ENCODE measurements at places on chromosomes 2 and 18. TPM values are rescaled to one million over a fixed set of nuclear protein-coding genes. Genes with fewer than 3 reads are reported as not detected.

The PTPRN gene
- 0.30 TPM for polyA plus RNA-seq

- no peak for DNase-seq
Observed at GRCh38 chr18:65661391-65661790, 89.4 kb upstream of the CDH7 start.

DNA sequence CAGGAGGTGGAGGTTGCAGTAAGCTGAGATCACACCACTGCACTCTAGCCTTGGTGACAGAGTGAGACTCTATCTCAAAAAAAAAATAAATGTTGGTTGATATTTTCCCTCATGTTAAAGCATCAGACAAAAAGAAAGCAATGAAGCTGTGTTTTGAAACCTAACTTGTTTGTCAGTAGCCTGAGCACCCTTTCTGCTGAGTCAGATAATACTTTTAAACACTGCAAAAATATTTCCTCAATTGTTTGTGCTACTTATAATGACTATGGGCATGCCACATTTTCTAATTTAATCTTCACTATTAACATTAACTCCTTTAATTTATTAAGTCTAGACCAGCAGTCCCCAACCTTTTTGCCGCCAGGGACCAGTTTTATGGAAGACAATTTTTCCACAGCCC lies 236.3 kb upstream of the AGAP1 start:
- no peak for DNase-seq

DNA sequence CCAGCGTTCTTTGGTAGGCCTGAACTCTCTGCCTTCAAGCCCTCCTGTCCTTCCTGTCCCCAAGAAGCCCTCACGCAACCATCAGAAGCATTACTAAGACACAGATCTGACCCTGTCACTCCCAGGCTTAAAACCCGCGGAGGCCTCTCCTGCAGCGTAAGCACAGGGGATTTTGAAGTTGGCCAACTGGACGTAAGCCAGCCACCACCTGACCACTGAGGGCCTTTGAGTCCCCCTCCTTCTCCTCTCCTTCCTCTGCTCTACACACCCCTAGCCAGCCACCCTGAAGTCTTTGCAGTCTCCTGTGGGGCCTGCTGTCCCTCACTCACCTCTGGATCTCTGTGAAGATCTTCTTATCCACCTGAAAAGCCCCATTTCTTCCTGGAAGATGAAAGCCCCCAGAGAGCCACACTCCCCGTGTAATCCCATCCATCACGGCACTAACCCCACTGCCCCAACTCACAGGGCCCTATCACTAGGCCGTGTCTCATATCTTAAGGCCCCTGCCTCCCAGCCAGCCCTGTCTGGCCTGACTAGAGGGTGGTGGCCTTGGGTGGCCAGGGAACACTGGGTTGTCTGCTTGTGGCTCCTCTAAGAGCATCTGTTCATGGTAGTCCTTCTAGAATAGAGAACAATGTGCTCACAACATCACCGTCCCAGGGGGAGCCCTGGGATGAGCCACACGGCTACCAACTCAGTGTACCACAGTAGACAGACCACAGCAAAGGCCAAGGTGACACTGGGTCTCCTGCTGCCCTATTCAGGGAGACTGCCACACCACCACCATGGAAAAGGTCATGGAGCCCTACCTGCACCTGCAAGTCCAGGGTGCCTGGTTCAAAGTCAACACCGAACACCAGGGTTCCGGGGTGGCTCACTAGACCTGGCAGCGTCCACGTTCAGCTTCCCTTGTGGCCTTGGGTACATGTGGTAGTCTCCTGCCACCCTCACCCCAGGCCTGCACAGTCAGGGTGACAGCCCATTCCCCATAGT lies 191.6 kb downstream of the ZBTB7C start:
- no peak for DNase-seq

DNA sequence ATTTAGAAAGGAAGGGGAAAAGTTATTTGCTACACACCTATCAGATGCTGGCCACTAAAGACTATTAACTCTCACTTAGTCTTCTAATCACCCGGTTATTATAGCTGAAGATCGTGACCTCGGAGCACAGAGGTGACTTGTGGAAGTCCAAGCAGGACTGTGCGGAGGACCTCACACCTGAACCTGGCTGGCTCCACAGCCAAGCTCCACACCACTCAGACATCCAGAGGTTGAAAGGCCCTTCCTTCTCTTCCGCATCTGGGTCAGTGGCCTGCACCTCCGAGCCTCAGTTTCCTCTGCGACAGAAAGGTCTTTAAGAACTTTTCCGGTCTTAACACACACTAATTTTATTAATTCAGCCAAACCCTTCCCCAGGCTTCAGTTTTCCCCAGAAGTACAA lies 57.9 kb downstream of the TNS1 start:
- no peak for DNase-seq

The C2orf15 gene
- 5.2 TPM for polyA plus RNA-seq

GRCh38 chr2:175872721-175873120 lies 129.3 kb downstream of the LNPK start:
- DNase-seq, result no peak

The AKAIN1 gene
- not detected for polyA plus RNA-seq

DNA sequence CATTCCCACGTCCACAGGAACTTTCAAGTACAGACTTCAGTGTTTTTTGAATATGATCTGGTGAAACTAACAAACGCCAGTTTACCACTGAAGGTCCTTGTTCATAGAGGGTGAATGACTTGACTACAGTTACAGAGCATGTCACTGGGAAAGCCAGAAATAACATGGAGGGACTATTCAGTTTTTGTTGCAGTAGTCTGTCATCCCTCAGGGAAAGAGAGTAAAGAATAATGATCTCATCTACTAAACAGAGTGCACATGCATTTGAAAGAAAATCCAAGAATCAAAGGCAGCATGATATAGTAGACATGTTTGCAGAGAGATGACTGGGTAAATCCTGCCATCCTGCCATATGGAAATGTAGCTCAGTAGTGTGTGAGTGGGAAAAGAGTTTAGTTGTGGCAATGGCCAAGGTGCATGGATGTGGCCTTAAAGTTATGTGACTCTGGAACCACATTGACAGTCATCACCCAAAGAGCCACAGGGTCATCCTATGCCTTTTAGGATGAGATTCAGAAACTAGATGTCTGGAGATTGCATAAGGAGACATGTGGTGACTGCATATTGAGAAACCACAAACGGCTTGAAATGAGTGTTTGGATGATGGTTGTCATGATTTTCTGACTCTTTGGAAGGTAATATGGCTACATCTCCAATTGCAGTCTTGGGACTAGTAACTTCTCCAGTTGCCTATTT lies 125.3 kb upstream of the ZEB2 start:
- DNase-seq, result no peak

DNA sequence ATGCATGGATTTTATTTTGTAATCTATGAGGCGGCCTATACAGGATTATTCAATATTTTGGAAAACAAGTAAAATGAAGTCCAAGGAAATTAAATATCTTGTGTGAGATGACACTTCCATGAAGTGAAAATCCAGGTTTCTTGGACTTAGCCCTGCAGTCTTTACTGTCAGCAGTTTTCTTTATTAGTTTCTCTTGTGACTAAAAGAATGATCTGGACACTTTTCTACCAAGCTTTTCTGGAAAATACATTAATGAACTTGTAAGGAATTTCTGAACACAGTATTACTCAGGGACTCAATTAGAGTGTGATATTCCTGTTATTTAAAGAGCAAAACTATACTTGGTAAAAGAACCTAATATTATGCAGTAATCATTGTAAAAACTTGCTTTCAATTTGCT lies 610.4 kb upstream of the SLC8A1 start:
- DNase-seq, result no peak

- DNase-seq, result no peak
Observed at GRCh38 chr18:68263481-68263880, 451.4 kb downstream of the TMX3 start.

DNA sequence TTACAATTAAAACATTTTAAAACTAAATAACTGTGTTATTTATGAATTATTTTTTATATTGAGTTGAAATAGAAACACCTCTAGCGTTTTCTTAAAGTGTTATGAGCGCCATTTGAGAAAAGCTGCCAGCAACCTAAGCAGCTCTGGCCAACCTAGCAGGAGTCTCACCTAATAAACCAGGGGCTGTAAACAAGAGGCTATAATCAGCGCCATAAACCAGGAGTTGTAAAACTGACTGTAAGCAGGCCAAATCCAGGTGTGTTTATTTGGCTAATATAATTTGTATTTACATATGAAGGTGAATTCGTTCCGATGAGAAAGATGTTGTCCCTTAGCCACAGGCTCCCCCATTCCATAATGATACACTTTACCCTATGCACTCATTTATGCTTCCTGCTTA lies 34.7 kb downstream of the LRRTM1 start:
- no peak for DNase-seq

DNA sequence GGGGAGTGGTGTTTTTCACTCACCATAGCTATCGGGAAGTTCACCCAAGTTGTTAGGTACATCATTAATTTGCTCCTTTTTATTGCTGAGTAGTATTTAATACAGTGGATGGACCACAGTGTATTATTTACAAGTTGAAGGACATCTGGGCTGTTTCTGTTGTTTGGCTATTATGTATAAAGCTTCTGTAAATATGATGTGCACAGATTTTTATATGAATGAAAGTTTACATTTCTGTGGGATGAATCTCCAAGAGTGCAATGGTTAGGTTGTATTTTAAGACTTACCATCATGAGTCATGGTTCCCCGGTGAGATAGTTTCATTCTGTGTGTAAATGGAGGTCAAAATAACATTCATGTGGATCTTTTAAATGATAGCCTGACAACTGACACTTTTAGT lies 337.4 kb downstream of the PTPRM start:
- no peak for DNase-seq

The RPL37A gene
- 2,862 TPM for polyA plus RNA-seq

GRCh38 chr2:28748176-28748575 lies 3.5 kb upstream of the PPP1CB start:
- no peak for DNase-seq

- no peak for DNase-seq
Observed at GRCh38 chr2:98731894-98732349, 990 bp upstream of the MGAT4A start.

DNA sequence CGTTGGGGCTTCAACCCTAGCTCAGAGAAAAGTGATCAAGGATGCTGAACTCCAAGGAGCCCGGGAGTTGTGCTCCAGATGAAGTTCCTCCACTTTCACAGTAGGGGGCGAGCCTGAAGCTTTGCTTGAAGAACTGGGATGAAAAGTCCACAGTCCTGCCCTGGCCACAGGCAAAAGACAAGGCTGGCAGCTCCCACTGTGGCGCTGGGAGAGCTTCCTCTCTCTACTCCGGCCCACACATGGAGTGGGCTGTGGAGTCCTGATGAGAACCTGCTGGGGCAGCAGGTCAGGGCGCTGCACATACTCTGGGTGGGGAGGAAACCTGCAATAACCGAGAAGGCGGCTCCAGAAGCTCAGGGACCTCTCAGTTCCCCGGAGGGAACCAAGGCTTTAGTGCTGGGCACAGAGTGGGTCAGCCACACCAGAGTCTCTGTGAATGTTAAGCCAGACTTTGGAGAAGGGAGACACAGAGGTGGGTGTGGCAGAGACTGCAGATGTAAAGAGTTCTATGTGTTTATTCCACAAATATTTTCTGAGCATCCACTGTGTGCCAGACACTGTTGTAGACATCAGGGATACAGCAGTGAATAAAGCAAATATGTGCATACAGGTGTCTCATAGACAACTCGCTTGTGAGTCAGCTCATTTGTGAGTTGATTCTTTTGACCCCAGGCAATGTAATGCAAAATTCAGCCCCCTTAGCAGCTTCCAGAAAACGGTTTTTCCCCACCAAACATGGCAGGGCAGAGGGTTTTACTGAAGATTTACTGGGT lies 48.0 kb upstream of the MRPL33 start:
- DNase-seq, result no peak

DNA sequence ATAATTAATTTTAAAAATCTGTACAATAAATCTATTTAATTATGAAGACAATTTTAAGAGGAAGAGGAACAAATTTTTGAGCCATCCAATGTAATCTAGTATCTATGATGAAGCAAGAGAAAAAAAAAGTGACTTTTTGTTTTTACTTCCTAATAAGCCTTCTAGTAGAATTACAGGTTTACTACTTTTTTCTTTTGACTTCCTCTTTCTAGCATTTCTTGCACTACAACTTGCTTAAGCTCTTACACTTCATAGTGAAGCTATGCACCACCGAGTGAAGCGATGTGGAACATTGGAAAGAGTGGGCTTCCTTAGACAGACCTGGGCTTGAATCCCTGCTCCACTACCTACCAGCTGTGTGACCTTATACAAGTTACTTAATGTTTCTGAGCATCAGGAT lies 2.1 kb downstream of the SERPINB2 start:
- no peak for DNase-seq

The AGPS gene
- 27.5 TPM for polyA plus RNA-seq

The HOXD3 gene
- polyA plus RNA-seq, result 0.27 TPM

The TOGARAM2 gene
- polyA plus RNA-seq, result 4.1 TPM

DNA sequence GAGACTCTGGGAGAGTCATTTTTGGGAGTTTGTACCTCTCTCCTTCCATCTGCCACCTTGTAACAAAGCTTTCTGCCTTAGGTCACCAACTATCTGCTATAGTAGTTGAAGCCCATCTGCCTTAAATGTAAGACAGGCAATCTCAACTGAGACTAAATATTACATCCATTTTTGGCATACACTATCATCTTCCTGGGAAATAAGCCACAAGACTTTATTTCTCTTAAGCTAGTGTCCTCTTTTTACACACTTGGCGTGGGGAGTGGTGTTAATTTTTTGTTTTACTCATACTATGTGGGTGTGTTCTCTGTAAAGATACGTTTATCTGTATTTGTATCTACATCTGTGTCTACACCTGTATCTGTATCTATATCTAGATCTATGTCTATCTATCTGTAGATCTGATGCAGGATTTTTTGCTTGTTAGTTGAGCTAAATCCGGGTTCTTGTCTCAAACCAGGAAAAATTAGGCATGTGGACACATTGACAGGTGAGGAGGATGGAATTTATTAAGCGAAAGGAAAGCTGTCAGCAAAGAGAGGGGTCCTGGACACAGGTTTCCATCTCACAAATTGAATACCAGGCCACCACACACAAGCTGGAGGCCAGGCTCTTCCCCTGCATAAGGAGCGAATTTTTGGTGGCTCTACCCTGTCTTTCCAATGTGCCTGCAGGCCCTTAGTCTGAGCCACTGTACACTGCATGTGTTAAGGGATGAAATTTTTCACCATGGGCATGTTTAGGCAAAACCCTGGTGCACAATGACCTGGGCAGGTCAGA lies 64.8 kb upstream of the RND3 start:
- no peak for DNase-seq

DNA sequence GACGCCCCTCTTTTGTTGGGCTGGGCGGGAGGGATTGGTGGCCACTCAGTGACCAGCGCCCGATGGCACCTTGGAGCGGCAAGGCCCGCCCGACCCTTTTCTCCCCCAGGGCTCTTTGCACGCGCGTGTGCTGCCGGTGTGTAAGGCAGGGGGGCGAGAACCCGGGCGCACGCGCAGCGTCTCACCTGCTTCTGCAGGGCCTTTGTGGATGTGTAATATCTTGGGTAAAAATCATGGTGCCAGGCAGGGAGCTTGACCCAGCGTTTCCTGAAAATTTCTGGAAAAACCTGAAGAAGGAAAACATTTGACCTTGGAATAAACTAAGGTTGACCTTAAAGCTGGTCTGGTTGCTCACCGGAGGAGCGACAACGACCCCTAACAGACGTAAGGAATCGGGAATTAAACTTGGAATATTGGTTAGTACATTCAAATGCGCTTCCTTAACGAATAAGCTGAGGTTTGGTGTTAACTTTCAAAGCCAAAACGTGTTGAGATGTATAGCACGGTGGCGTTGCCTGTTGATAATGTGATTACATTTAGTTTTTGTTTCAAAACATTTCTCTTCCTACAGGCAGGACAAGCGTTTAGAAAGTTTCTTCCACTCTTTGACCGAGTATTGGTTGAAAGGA lies 438 bp downstream of the HSPE1 start:
- DNase-seq, result no peak

The PCARE gene
- 0.06 TPM for polyA plus RNA-seq

The ARHGAP28 gene
- polyA plus RNA-seq, result 240 TPM

Data from right lung (tissue), 10 donors.